Astrocyte of the hippocampus (primary cell): ENCODE measurements at places on chromosomes 16 and 17.

GRCh38 chr16:3589441-3589921, 12.3 kb upstream of the NLRC3 start:
- DNase-seq = no peak

DNA sequence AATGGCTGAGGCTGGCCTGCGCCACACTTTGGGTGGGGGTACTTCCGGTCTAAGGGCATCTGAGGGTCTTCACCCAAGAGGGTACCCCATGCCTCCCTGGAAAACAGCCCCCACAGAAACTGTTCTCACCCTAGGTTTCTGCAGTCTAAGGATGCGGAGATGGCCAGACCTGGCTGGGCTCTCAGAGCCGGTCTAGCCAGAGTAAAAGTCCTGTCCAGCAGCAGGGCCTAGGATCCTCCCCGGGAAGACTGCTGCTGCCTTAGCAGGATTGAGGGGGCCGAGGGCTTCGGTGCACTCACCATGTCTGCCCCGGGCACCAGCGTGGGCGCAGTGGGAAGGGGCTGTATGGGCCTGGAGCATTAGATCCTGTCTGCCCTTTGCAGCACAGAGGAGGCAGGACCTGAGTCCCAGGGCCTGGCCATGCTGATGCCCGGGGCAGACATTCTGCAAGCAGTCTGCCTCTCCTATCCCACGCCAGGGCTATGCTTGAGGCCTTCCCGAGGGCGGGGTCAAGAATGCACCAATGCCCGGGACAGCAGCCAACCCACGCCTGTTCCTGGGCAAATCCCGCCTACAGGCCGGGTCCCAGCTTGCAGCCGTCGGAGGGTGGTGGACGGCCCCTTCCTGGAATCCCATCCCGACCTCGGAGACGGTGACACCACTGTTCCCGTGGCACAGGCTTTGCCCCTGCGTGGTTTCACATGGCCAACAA, 54.7 kb downstream of the CBFA2T3 start:
- peak; percentile 79 for DNase-seq

DNA sequence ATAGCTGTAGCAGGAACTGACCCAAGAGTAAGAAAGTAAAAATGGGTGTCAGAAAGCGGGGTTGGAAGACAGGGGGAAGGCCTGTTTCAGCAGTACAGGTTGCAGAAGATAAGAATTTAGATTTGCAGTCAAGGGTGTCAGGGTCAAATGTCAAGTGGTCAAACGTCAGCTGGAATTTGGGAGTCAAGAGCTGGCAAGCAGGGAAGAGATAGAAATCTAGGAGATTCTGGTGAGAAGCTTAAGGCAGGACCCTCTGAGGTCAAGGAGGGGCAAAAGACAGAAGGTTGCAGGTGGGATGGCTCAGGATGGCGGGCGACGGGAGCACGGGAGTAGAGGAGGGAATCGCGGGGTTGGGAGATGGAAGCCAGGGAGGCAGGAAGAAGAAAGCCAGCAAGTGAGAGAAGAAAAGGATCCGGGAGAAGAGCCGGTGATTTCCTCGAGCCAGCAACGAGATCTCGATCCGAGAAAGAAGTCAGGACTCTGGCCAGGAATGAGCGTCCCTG, 335 bp downstream of the SLC25A35 start:
- no peak for DNase-seq

GRCh38 chr17:76523084-76524037, 14.1 kb downstream of the CYGB start:
- peak; percentile 78 for DNase-seq

- no peak for DNase-seq
Measured at GRCh38 chr17:8643855-8644506, 13.5 kb upstream of the MYH10 start.

DNA sequence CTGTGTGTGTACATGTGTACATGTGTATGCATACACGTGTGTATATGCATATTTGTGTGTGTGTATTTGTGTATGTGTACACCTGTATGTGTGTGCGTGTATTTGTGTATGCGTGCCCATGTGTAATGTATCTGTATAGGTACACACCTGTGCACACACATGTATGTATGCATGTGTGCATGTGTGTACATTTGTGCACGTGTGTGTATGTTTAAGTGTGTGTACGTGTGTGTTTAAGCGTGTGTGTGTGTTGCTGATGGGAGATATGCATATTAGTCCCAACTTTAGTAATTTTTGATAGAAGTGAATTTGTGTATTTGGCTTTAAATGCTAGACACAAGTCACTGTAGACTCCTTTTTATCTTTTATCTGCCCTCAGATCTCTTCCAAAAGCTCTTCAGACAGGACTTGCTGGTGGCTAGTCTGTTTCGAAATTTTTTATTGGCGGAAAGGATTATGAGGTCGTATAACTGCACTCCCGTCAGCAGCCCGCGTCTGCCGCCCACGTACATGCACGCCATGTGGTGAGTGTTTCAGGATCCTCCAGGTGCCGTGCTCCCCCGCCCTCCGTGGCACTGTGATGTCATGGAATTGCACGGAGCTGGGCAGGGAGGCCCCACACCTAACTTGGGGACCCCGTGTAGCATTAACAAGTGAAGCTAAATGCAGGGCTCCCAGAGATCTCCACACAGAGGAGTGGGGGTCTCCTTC, 168.8 kb upstream of the CHMP6 start:
- no peak for DNase-seq

- DNase-seq = no peak
Measured at GRCh38 chr16:57469917-57470470, 7.5 kb downstream of the POLR2C start.

- DNase-seq = no peak
Measured at GRCh38 chr16:11057711-11058345, 113.5 kb downstream of the CLEC16A start.

GRCh38 chr16:86868786-86869185, 290.4 kb downstream of the FOXL1 start:
- no peak for DNase-seq

DNA sequence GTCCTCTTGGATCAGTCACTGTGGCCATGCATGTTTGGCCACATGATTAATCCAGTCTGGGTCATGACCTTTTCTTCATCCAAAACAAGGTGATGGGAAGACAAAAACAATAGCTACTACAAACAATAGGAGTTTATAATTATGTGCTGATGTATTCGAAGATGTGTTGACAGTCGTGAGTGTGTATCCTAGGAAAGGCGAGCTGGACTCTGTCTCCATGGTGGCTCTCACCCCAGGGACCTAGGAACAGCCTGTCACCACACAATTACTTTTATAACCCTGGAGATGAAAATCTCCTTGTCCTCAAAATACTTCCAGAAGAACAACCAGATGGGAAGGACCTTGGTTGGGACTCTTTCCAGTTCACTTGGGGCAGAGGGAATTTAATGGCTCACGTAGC, 9.8 kb upstream of the PLK1 start:
- DNase-seq = no peak

GRCh38 chr16:756428-756827, 4.1 kb upstream of the MSLN start:
- DNase-seq = no peak

DNA sequence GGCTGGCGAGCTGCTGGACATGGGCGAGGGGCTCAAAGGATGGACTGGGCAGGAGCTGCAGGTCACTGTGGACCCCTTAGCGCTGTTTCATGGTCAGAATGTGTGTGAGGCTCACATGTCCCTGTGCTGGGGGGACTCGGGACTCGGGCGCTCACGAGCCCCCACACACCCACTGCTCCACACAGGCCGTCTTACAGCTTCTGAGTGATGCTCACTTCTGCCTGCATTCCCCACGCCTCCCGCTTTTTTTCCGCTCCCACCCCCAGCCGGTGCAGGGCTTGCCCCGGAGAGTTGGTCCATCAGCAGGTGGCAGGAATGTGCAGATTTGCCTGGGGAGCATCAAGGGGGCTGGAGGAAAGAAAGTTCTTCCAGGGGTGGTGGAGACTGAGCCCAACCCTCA, 20.2 kb upstream of the JPT2 start:
- no peak for DNase-seq

DNA sequence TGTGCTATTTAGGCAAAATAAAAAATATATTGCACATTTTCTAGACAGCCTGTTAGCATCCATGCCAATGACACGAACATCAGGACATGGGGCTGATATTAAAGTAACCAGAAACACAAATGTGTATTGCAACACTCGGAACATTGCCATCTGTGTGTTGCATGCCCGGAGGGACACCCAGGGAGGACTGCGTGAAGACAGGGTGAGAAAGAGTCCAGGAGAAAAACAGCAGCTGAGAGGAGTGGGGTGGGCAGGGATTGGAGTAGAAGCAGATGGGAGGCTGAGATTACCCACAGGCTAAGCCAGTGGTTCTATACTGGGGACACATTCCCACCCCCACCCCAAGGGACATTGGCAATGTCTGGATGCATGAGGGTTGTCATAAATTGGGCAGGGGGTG, 114.8 kb downstream of the GRIN2A start:
- DNase-seq = no peak

DNA sequence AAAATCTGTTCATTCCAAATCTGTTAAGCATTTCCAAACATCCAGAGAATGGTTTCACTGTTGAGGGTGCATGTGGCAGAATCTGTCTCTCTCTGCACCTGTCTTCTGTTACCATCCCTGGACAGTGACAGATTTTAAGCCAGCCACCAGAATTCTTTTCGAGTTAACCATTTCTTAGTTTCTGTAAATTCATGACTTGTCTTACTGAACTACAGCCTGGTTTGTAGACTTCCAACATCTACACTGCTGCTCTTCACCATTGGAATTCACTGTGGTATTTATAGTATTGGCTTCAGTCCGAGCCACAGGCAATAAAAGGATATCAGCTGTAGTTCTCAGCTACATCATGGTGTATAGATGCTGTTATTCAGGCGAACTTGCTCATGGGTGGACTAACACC, 47.6 kb downstream of the GOSR1 start:
- no peak for DNase-seq

GRCh38 chr17:39699818-39700147, at the start of gene ERBB2:
Gene ERBB2 (plus strand): TSS chr17:39700064. CDS start chr17:39700239, 175 bp downstream.
- peak; percentile 90 for DNase-seq

DNA sequence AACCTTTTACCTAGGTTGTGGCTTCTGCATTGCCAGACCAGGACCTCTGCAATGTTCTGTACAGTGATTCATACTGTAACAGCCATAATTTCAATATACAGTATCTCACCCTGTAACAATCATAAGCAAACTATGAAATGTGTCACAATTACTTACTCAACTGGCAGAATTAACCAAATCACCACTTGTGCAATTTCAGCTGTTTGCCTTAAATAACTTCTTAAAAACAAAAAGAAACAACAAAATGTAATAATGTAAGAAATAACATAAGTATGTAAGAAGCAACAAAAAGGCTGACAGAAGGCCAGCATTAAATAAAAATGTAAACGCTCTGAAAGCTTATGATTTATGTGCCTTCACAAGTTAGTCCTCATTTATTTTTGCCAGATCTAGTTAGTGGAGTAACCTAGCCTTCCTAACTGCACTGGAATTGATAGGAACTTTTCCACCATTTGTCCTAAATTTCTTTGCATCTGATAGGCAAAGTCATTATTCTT, 96.9 kb downstream of the SKAP1 start:
- DNase-seq = no peak

DNA sequence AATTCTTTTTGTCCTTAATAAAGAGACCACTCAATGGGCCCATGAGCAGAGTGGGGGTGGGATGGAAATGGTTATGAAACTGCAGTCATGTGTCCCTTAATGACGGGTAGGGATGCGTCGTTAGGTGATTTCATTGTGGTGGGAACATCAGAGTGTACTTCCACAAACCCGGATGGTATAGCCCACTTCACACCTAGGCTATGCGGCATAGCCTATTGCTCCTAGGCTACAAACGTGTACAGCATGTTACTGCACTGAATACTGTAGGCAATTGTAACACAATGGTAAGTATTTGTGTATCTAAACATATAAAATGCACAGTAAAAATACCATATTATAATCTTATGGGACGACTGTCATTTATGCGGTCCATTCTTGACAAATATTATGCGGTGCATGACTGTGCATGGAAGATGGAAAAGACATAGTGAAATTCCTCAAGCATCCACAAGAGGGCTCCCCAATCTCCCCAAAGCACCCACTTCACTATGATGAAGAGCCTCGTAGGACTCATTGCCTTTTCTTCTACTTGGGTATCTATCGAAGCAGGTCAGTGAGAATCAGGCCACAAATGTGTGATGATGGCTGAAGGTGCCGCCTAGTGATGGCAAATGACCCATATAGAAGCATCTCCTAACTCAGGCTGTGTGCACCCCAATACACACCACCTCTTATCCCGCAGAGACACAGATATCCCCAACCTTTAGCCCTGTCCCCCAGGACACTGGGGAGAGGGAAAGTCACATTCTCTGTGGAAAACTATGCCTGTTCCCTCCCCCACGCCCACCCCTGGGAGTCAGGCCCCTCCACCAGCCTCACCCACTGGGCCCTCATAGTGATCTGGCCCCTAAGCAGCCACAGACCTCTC, 43.5 kb downstream of the TBX21 start:
- peak; percentile 55 for DNase-seq

DNA sequence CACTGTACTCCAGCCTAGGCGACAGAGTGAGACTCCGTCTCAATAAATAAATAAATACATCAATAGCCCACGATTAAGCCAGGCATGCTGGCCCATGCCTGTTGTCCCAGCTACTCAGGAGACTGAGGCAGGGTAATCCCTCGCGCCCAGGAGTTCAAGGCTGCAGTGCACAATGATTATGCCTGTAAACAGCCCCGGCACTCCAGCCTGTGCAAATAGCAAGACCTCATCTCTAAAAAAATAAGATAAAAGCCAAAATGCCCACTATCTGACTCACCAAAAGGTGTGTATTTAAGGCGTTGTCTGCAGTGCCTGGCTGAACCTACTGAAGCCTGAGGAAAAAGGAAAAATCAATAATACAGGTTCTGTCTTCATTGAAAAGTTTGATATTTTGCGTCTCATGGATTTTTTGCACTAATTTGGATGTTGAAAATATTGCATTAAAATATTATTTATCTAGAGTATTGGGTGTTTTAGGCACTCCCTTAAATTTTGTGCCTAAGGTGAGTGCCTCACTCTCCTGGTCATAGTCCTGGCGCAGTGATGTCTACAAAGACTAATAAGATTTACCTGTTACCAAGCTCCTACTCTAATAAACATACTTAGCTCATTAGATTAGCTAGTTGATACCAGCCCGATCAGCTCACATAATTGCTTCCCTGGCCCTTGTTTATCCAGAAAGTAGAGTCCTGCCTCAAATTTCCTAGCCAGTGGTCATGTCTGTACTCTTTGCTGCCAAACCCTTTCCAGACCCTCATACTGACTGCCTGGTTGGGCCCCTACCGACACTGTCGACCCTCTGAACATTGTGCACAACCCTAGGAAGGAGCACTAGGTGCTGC, 24.7 kb upstream of the TOB1 start:
- no peak for DNase-seq

- peak; percentile 70 for DNase-seq
Measured at GRCh38 chr17:27494192-27495091, 38.2 kb downstream of the KSR1 start.

- no peak for DNase-seq
Measured at GRCh38 chr17:65750166-65750565, 188.7 kb upstream of the AXIN2 start.

DNA sequence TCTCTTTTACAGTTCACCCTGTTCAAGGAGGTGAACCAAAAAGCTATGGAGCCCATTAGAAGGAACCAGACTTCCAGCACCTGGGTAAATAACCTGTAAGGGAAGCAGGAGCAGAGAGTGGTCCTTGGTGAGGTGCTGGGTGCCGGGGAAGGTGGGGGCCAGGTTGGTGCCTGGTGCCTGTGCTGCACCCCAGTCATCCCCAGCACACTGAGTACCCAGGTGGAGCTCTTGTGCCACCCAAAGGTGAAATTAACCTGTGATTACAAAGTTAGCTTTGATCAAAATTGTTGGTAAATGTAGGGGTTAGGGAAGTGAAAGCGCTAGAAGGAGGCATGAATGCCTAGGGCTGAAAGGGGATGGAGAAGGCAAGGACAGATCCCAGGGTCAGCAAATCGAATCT, 58.6 kb downstream of the CDRT4 start:
- no peak for DNase-seq

- no peak for DNase-seq
Measured at GRCh38 chr16:61382435-61382834, 653.8 kb downstream of the CDH8 start.
